ENCODE measurements at places on chromosomes 2 and 18. TPM values are rescaled to one million over a fixed set of nuclear protein-coding genes. Genes with fewer than 3 reads are reported as not detected.

Gene IL1F10
- polyA plus RNA-seq = not detected

Gene COLEC11
- 7.9 TPM for polyA plus RNA-seq

Gene MFSD6
- polyA plus RNA-seq = 7.1 TPM

Gene DHRS9
- polyA plus RNA-seq = 4.0 TPM

Gene POTEI
- polyA plus RNA-seq = not detected

Gene PTPRN
- not detected for polyA plus RNA-seq

Gene NEU2
- polyA plus RNA-seq = not detected

Gene BCL2
- 1.2 TPM for polyA plus RNA-seq

Gene TRABD2A
- 0.78 TPM for polyA plus RNA-seq

Gene SNRPD1
- polyA plus RNA-seq = 17.2 TPM

Gene ADGRF3
- polyA plus RNA-seq = 0.10 TPM

Gene PFN4
- 0.31 TPM for polyA plus RNA-seq

Gene C2orf49
- polyA plus RNA-seq = 8.7 TPM

Gene CYP1B1
- 144 TPM for polyA plus RNA-seq

Gene KCNIP3
- polyA plus RNA-seq = 5.1 TPM

Gene VWA3B
- not detected for polyA plus RNA-seq

Gene DNER
- 1.4 TPM for polyA plus RNA-seq

Gene C2orf92
- 4.3 TPM for polyA plus RNA-seq

Gene IL37
- polyA plus RNA-seq = not detected

Gene GLB1L
- 2.1 TPM for polyA plus RNA-seq

Gene FAM237A
- polyA plus RNA-seq = not detected

Gene BOK
- 222 TPM for polyA plus RNA-seq

Gene DSC3
- 0.05 TPM for polyA plus RNA-seq

Gene PGAP1
- polyA plus RNA-seq = 2.2 TPM

Gene POTEJ
- not detected for polyA plus RNA-seq

Gene COL5A2
- polyA plus RNA-seq = 8.0 TPM

Gene SP3
- polyA plus RNA-seq = 26.9 TPM

Gene CTAGE1
- not detected for polyA plus RNA-seq

Gene GCG
- polyA plus RNA-seq = 258 TPM

Gene CHST9
- polyA plus RNA-seq = 3.1 TPM

Gene TUBB8B
- 0.15 TPM for polyA plus RNA-seq

Gene CD226
- 0.88 TPM for polyA plus RNA-seq
